ENCODE measurements at places on chromosomes 7 and 10.

- DNase-seq, result no peak
Observed at GRCh38 chr10:70678250-70678635, 5.9 kb downstream of the ADAMTS14 start.

- DNase-seq, result no peak
Observed at GRCh38 chr10:102876747-102877153, 7.5 kb downstream of the AS3MT start.

GRCh38 chr10:116848032-116848943 is 1.0 kb upstream of the ENO4 start:
- DNase-seq, result peak; percentile 40

- DNase-seq, result no peak
Observed at GRCh38 chr7:151625606-151626005, 105.9 kb upstream of the RHEB start.

DNA sequence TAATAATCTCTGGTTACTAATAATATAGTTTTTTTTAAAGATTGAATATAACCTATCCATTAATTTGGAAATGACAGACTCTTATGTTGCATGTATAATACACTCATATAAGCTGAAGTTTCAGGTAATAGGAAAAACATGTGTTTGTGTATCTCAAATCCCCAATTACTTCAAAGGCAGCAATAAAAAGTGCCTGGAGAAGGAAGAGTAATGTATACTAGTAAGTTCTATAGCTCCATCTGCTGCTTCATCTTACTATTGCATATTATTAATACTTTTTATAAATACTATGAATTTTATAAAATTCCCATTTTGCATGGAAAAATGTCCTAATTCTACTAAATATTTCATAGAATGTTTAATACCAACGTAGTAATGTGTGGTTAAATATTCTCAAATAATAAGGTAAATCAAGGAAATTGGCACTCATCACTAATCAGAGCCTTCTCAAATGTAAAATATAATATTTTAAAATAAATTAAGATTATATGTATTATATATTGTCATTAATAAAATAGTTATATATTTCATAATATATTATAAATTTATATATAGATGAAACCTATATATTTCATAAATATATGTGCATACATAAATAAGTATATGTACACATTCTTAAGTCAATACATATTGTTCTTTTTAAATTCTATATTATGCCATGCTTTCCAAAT is 311.9 kb downstream of the HGF start:
- no peak for DNase-seq

DNA sequence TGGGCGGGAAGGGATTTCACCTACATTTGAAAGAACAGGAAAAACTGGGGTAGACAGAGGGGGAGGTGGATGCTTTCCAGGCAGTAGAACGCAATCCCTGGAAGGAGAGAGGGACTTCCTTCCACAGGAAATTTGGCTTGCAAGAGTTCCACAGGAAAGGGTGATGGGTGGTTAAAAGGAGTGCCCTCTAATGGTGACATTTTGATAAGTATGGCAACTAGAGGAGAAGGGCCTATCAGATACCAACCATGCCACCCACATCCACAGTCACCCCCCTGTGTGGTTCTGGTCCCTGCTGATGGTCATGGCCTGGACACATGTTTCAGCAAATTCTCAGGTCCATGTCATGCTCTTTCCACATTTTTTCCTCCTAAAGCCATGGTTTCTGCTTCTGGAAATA is 27.1 kb upstream of the COL13A1 start:
- DNase-seq, result no peak

DNA sequence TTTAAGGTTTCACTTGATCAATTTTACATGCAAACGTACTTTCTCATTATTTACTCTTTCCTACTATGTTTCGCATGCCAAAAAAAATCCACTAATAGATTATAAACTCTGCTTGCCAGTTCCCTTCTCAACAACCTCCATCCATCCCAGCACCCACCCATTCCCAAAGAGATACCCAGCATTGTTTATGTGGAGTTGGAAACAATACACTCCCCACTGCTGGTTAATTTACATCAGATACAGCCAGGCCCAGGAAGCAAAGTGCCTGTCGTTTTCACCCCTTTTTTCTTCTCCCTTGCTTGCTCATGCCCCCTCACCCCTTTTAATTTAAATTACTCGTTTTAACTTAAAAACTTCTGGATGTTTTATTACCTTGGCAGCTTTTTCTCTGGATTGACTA is 59.9 kb downstream of the HIBADH start:
- no peak for DNase-seq

GRCh38 chr7:151484971-151485707 is 34.6 kb downstream of the RHEB start:
- no peak for DNase-seq

DNA sequence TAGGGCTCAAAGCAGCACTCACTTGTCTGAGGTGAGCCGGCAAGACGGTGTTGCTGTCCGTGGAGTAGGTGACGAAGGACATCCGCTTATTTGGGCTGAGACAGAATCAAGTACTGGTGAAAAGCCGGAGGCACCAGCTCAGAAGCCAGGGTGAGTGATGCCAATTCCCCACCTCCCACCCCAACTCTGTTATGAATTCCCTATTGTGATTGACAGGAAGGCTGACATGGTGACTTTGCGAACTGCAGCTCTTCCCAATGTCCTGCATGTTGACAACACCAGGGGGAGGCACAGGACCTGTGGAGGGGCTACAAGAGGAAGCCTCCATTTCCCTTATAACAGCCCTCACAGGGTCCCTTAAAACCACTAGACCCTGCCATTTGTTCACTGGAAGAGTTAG is 52.3 kb upstream of the MSMB start:
- no peak for DNase-seq

DNA sequence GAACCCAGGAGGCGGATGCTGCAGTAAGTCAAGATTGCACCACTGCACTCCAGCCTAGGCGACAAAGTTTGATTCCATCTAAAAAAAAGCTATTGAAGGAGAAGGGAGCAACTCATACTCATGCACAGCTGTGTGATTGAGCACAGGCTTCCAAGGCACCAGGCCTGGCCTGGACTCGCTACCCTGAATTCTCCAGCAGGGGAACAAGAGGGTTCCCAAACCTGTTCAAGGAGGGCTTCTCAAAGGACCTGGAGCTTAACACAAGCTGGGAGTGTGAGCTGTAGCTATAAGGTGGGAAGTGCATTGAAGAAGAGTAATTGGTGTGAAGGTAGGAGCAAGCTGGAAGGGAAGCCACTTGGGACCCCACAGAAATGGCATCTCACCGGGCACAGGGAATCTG is 15.1 kb upstream of the DDIT4 start:
- DNase-seq, result no peak

DNA sequence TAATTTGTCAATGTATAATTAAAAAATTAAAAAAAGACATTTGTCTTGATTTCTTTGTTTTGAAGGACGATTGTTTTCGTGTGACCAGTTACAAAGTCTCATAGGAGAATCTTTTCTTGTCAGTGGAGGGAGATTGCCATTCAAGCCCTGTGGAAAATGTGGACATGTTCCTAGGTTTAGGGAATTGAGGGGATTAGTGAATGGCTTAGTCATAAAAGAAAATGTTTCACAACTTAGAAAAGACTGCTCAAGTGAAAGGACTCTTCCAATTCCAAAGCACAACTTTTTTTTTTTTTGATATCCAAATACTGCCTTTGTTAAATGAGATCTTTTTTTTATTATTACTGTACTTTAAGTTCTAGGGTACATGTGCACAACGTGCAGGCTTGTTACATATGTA is 140.7 kb upstream of the HABP2 start:
- DNase-seq, result no peak

DNA sequence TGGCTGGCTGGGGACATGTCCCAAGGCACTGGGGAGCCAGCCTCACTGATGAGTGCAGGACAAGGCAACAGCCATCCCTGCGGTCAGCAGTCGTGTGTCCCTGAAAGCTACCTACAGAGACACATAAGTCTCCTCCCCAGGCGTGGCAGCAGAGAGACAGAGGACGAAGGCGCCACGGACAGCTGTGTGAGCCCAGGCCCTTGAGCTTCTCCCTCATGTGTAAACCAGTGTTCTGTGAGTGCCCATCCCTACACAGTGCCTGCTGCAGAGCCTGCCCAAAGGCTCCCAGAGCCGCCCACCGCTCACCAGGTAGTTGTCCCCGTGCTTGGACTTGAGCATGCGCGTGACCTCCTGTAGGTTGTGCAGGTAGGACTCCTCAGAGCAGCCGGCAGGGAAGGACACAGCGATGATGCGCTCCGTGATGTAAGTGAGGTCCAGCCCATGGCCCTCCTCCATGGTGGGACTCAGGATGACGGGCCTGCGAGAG is 142.7 kb downstream of the TNS3 start:
- DNase-seq, result no peak

DNA sequence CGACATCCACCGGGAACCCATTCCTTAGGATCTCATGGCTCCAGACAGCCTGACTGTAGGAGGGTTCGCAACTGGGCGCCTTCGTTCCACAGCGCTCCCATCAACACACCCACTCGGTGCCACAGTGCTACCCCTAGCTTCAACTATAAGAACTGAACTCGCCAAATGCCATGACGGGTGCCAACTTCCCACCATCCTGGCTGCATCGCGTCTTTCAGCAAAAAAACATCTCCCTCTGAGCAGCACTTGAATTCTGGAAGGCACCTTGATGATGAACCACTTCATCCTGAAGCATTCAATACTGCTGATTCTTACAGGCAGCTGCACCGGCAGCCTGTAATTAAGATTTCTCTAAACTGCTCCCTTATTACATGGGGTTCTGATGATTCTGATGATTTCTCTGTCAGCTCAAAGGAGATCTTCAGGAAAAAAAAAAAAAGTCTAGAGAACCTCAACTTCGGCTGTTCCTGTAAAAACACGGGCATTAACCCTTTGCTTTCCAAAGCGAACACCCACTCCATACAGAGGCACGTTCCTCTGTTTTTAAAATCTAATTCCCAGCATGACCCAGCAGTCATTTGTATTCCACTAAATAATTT is 1.3 kb downstream of the CYTH3 start:
- DNase-seq, result peak; percentile 10

GRCh38 chr10:7526017-7526400 is 115.2 kb upstream of the SFMBT2 start:
- no peak for DNase-seq

DNA sequence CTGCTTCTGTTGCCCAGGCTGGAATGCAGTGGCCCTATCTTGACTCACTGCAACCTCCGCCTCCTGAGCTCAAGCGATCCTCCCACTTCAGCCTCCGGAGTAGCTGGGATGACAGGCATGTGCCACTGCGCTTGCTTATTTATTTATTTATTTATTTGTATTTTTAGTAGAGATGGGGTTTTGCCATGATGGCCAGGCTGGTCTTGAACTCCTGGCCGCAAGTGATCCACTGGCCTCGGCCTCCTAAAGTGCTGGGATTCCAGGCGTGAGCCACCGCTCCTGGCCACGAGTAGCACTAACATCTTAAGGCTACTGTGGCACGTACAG is 70.9 kb downstream of the CARD11 start:
- no peak for DNase-seq

GRCh38 chr7:7129381-7129780 is 53.0 kb upstream of the C1GALT1 start:
- no peak for DNase-seq

GRCh38 chr7:47539398-47540052 is 42.4 kb downstream of the TNS3 start:
- no peak for DNase-seq

GRCh38 chr7:76044375-76044865 is 3.4 kb downstream of the STYXL1 start:
- no peak for DNase-seq

DNA sequence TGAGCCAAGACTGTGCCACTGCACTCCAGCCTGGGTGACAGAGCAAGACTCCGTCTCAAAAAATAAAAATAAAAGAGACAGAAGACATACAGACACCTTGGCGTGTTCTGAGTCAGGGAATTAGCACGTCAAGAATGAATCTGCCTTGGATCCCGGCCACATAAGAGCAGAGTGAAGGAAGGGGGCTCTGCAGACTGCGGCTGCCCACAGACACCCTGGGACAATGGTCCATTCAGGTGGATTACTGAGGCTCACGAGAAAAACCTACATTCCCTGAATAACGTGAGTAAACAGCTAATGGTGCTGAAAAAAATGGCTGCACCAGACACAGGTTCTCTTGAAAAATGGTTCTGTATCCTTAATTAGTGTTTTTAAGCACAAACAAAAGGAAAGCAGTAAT is 100.1 kb upstream of the FGFR2 start:
- no peak for DNase-seq

DNA sequence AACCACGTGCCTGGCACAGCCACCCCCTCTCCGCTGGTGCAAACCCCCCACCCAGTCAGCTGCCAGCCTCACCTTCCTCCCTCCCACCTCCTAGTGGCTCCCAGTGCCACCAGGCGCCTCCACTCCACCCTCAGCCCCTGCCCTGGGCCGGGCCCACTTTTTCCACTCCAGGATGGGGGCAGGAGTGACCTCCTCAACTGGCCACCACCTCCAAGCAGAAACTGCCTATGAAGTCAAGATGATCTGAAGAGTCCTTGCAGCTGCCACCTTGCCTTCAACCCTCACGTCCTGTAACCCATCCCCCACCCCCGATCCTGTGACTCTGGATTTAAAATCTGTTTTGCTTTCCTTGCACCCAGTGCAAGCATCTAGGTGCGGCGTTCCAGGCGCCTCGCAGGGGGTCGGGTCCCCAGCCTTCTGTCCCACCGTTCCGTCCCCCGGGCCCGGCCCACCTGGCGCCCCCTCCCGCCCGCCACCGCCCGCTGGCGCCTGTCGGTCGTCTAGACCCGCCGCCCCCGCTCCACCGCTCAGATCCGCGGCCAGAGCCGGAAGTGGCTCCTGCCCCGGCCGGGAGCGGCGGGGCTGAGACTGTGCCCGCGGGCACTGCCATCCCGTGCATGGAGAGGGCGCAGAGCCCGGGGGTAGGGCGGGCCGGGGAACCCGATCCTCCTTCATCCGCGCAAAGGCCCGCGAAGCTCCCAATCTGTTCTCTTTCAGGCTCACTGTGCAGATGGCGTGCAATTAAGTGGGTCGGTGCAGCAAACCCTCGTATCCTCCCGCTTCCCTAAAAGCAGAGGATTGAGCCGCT is 51.2 kb upstream of the GTF2I start:
- peak; percentile 40 for DNase-seq

DNA sequence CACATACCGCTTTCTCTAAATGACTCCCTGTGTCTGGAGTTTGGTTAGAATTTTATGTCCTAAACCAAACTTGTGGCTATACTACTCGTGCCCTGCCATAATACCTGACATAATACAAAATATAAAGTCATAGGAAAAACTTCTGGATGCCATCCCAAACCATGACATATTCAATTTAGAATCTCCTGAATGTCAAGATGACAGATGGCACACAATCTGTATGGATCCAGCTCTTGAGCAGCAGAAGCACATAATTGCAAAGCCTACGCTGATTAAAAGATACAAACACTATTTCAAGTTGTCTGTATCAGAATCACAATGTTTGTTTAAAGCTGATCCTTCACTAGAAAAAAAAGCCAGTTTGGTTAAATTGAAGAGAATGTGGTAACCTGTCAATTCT is 22.4 kb upstream of the CDC14C start:
- DNase-seq, result no peak

GRCh38 chr10:131166486-131166885 is 145.0 kb downstream of the TCERG1L start:
- no peak for DNase-seq

DNA sequence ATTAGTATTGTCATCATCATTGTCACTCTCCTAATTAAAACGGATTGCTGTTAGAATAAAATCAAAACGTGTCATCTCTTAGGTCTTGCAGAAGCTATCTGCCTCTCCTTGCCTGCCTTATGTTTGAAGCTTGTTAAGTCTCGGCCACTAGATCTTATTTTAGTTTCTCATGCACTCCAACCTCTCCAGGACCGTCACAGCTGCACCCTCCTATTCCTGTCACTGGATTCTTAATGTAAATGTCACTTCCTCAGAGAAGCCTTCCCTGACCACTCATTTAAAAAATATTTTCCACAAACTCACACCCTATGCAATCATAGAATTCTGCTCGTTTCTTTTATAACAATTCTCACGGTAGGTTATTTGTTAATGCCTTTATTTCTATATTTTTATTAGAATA is 103.9 kb upstream of the DKK1 start:
- no peak for DNase-seq
